ENCODE measurements at places on chromosomes 1 and 21. TPM values are rescaled to one million over a fixed set of nuclear protein-coding genes. Genes with fewer than 3 reads are reported as not detected.
A peak's percentile ranks its signal among the peaks of the same experiment; 100 is the strongest.

GRCh38 chr21:46618738-46619379, 14.0 kb upstream of the S100B start:
- DNase-seq, result no peak

GRCh38 chr21:41650526-41651145, 116.2 kb downstream of the RIPK4 start:
- DNase-seq, result peak; percentile 51

DNA sequence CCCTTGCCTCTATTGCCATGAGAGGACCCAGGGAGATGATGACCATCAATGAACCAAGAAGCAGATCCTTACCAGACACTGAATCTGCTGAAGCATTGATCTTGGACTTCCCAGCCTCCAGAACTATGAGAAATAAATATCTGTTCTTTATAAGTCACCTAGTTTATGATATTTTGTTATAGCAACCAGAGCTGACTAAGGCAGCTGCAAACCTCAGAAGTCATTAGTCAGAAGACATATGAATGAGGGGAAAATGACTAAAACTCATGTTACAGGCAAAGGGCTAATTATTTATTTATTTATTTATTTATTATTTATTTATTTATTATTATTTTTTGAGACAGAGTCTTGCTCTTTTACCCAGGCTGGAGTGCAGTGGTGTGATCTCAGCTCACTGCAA, 321.1 kb downstream of the TGFB2 start:
- DNase-seq, result no peak

DNA sequence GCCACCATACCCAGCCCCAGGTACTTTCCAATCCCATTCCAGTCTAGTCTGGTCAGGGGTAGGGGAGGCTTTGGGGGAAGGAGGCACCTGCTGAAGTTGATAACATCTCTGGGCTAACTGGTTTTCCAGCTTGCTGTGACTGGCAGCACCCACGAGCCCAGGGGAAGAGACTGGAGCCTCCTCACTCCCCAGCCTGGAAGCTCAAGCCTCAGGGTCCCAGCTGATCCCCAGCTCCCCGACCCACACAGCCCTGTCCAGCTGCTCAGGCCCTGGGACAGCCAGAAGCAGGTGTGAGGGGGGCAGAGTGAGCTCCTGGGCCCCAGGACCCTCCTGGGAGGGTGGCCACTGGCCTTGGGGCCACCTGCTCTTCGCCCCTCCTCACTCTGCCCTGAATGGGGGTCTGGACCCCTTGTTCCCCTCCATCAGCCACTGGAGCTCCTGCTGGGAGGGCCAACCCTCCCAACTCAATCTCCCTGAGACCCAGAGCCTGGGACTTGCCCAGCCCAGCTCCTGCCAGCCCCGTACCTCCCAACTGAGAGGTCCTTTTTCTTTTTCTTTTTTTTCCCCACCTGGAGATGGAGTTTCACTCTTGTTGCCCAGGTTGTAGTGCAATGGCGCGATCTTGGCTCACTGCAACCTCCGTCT, 23.5 kb upstream of the RNU1-4 start:
- no peak for DNase-seq

DNA sequence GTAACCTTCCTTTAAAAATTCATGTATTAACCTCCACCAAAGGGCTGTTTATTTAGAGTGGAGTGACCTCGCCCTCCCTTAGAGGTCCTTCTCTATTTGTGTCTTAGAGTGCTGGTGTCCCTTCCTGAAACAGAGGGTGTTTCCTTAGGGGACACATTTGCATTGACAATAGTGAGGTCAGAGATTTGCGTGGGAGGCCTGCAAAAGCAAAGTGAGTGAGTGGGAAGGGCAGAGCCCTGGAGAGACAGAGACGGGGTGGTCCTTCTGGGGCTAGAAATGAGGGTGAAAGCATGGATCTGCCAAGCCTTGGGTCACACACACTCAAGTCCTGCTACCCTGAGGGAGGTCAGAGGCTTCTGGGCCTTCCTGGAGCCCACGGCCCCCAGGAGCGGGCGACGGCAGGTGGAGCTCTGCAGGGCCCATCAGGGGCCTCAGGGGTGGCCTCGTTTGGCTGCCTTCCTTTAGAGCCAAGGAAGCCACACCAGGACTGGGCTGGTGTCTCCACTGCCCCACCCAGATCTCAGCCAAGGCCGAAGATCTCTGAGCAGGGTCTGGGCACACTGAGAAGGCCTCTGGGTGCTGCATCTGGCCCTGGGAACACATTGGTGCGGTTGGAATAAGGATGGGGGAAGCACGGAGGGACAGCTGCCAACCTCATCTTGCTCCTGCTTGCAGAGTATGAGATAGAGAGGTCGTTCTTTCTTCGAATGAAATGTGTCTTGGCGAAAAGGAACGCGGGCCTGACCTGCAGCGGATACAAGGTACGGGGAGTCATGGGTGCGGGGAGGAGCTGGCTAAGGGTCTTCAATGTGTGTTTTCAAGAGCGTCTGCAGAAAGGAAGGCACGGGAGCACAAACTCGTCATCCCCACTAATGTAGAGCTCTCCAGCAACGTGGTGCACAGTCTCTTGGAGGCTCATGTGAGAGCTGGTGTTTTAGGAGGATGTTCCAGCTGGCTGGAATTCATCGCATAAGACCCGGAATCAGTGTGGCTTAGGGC, 23.8 kb downstream of the SIM2 start:
- peak; percentile 17 for DNase-seq

DNA sequence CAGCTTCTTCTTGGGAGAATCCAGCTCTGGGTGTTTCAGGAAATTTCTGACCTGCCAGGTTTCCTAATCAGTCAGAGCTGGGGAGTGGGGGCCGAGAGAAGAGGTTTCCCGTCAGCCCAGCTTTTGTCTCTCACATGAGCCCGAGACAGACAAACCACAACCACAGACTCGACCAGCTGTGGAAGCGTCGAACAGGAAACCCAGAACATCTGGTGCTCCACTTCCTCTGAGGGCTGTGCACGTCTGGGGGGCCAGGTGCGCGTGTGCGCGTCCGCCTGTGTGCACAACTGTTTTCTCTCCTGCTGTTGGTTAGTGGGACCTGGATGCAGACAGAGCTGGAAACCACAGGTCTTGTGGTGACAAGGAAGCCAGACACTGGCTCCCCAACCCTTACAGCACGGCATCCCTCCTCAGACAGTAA, 113.0 kb upstream of the SLC25A33 start:
- DNase-seq, result no peak

DNA sequence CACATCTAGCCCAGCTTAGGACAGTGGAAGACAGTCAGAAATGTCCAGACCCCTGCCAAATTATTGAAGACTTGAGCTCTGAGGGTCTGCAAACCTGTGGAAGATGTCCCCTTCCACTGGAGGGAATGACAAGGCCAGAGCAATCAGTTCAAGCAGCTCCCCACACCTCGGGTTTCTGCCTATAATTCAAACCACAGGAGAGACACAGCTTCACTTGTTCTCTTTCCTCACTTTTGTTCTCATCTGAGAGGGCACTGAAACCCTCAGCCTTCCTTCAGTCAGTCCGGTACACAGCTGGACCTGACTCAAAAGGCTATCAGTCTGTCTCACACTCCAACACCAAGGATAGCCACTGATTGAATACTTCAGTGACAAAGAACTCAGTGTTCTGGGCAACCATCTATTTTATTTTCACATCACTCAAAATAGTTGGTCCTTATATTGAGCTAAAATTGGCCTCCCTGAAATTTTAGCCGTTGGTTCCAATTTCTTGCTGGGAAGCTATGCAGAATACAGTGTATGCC, 70.1 kb downstream of the TENT5C start:
- no peak for DNase-seq

DNA sequence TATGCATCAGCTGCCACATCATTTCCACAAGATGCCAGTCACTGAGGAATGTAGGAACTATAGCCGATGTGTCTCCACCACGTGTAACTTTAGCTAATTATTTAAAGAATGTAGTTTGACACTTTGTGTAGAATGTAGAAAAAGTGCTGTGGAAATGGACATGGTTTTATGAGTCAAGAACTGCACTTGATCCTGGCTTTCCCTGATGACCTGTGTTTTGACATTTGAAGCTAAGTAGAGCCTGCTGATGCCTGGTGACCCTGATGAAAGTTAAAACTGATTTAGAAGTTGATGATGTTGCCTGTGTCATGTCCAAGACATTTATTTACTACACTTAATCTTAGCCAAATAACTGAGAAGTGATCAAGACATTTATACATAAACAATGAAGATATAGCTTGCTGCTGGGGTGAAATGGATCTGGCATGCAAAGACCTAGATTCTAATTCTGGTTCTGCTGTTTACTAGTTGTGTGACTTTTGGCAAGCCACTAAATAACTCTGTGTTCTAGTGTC, 4.4 kb upstream of the OSBPL9 start:
- no peak for DNase-seq

DNA sequence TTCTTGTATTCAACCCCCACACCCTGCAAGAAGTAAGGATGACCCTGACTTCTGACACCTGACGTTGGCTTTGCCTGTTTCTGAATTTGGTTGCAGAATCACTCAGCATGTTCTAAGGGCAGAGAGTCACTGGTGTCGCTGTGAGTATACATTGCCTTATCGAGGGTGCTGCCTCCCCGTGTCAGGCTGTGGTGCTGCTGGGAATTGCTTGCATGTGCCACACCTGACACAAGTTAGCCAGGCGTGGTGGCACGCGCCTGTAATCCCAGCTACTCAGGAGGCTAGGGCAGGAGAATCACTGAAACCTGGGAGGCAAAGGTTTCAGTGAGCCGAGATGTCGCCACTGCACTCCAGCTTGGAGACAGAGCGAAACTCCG, 45.9 kb downstream of the WDR4 start:
- DNase-seq, result peak; percentile 47

Gene RHBG
- not detected for total RNA-seq

Gene PSMB2
- total RNA-seq, result 36.5 TPM

Gene PLCH2
- total RNA-seq, result 1.1 TPM

Gene ELF3
- total RNA-seq, result 6.4 TPM

All from sciatic nerve (tissue), 2 donors.